ENCODE measurements at places on chromosomes 1 and 21.

GRCh38 chr1:62727656-62728407, 39.6 kb upstream of the DOCK7 start:
- no peak for DNase-seq

- DNase-seq: no peak
These were observed 71.6 kb upstream of the IFFO2 start for GRCh38 chr1:19028110-19028509.

GRCh38 chr1:14313731-14314431, 284.6 kb upstream of the KAZN start:
- DNase-seq: no peak

GRCh38 chr1:34686531-34686930, 68.3 kb upstream of the GJB5 start:
- DNase-seq: no peak

- DNase-seq: no peak
These were observed 6.2 kb downstream of the HSD11B1 start for GRCh38 chr1:209710847-209711246.

DNA sequence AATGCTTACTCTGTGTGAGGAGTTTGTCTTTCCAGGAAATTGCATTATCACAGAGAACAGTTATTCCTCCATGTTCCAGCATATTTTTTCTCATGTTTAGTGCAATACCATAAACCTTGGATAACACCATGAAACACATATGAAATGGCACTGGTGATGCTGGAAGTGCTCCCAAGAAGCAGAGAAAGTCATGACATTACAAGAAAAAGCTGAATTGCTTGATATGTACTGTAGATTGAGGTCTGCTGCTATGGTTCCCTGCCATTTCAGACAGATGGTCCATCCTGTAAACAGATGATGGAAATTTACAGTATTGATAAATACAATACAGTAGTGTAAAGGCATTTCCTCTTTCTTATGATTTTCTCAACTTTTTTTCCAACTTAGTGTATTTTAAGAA, 422.1 kb downstream of the LRRIQ3 start:
- DNase-seq: no peak

GRCh38 chr1:100930494-100930893, 34.6 kb downstream of the SLC30A7 start:
- DNase-seq: no peak

DNA sequence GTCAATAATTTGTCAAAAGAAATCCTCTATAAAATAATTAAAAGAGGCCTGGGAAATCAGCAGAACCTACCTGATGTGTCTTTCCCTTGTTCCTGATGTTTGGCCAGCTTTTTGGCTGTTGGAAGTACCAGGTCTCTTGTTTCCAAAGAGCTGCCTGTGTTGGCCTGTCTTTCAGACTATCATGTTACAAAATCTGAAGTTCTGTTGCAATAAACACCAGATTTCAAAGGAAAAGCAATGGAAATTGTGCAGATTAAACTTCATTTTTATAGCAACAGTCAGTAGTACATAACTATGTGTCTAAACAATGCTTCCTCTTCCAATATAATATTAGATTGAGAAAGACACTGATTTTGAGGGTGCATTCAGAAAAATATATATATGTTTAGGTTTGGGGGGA, 647.2 kb upstream of the CXADR start:
- DNase-seq: no peak

GRCh38 chr1:221025956-221026355, 146.7 kb downstream of the HLX start:
- no peak for DNase-seq

DNA sequence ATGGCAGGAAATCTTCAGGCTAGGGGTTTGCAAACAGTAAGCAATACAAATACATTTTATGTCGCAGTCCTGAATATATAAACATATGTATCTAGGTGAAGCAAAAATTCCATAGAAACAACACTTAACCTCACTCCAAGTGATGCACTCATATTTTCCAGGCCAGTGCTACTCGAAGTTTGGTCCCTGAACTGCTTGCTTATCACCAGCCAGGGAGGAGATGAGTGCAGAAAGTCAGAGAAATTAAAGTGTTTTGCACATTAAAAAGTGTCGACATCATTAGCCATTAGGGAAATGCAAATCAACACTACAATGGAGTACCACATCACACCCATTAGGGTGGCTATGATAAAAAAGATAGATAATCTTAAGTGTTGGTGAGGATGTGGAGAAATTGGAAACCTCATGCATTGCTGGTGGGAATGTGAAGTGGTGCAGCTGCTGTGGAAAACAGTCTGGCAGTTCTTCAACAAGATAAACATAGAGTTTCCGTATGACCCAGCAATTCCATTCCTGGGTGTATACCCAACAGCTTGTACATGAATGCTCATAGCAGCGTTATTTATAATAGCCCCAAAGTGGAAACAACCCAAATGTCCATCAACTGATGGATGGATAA, 70.5 kb upstream of the CSF1 start:
- no peak for DNase-seq

GRCh38 chr21:42841156-42841915, 38.0 kb downstream of the WDR4 start:
- no peak for DNase-seq

GRCh38 chr1:82752046-82752445, 951.3 kb downstream of the ADGRL2 start:
- no peak for DNase-seq

GRCh38 chr1:108561689-108562326, 1.9 kb downstream of the EEIG2 start:
- peak; percentile 74 for DNase-seq

DNA sequence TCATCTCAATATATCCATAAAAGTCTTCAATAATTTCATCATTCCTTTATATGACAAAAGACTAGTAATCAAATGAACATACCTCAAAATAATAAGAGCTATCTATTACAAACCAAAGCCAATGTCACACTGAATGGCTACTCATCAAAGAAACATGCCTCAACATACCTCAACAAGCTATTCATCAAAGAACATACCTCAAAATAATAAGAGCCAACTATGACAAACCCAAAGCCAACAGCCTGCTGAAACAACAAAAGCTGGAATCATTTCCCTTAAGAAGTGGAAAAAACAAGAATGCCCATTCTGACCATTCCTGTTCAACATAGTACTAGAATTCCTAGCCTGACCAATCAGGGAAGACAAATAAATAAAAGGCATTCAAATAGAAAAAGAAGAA, 1373.7 kb downstream of the BRINP3 start:
- DNase-seq: no peak

GRCh38 chr1:52368383-52369172, 2.6 kb upstream of the CC2D1B start:
- peak; percentile 34 for DNase-seq
